Endodermal cell (in vitro differentiated cells): ENCODE measurements at places on chromosomes 5 and 9.

GRCh38 chr9:113526841-113527240 lies 63.3 kb downstream of the RGS3 start:
- no peak for DNase-seq

DNA sequence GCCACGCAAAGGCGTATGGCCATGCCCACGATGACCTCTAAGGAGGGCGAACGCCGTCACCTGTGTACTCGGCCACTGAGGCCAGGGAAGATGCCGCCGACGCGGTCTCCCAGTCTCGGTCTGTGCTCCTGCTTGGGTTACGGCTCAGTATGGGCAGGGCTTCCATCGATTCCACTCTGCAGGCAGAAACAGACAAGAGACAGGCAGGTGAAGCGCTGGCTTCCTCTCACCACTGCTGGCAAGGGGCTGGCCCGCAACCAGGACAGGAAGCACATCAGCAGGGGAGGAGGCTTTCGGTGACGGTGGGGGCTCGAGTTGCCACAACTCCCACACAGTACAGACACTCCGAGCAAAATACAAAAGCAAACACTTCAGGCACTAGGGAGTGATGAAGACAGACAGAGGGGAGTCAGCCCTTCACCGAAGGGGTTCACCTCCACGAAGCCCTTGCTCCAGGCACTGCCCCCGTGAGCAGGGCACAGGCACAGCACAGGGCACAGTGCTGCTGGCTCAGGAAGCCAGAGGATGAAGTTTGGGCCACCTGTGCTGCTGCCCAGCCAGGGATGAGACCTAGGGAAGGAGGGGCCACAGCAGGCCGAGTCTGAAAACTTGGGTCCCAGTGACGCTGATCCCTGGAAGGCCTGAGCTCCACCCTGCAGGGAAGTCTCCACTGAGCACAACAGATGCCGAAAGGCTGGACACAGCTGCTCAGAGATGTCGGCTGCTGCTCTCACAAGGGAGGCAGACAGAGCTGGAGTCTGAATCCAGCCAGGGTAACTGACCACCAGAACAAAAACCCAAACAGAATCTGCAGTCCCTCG lies 91.3 kb downstream of the CAMSAP1 start:
- peak; percentile 43 for DNase-seq

DNA sequence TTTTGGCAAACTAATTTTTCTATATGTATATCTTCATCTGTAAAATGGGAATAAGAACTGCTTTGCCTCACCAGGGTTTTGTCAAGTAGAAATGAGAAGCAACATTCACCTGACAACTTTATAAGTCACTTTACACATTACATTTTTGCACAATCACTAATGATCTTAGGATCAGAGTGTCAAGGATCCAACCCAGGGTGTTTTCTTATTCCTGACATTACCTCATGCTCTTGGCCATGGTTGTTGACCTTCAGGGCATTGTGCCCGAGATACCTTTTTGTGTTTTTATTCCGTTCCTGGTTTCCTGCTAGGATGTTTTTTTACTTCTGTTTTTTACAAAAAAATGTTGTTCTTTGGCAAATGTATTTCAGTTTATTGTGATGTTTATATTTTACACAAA lies 22.2 kb upstream of the RASA1 start:
- no peak for DNase-seq

- no peak for DNase-seq
Measured at GRCh38 chr9:99197124-99197630, 24.6 kb downstream of the ALG2 start.

GRCh38 chr5:146516151-146516475 lies at the start of gene GPR151:
Gene GPR151 (minus strand): TSS chr5:146516190. CDS start chr5:146516113, 77 bp downstream.
- DNase-seq, result no peak

GRCh38 chr5:67120032-67120431 lies 76.6 kb downstream of the CD180 start:
- DNase-seq, result no peak

DNA sequence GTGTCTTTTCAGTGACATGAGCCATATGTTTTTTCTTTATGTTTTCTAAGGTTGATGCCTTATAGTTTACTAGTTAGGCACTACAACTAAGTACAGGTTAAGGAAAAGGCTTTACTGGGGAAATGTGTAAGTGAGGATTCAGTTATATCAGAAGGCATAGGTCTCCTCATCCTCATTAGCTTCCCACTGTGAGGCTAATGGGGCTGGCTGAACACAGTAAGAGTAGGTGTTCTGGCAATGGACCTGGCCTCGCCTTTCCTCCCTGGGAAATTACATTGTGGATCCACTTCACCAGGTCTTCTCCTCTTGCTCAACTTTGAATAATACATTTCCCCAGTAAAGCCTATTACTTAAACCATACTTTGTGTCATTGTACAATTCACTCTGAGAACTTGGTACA lies 225.5 kb downstream of the PTPRD start:
- peak; percentile 46 for DNase-seq

DNA sequence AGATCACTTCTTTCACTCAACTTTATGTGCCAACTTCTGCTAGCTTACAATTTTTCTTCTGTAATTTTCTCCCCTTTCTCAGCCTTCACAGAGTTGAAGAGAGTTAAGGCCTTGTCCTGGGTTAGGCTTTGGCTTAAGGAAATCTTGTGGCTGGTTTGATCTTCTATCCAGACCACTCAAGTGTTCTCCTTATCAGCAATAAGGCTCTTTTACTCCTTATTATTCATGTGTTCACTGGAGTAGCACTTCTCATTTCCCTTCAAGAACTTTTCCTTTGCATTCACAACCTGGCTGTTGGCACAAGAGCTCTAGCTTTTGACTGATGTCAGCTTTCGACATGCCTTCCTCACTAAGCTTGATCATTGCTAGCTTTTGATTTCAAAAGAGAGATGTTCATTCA lies 86.9 kb upstream of the ALDH1B1 start:
- DNase-seq, result no peak

DNA sequence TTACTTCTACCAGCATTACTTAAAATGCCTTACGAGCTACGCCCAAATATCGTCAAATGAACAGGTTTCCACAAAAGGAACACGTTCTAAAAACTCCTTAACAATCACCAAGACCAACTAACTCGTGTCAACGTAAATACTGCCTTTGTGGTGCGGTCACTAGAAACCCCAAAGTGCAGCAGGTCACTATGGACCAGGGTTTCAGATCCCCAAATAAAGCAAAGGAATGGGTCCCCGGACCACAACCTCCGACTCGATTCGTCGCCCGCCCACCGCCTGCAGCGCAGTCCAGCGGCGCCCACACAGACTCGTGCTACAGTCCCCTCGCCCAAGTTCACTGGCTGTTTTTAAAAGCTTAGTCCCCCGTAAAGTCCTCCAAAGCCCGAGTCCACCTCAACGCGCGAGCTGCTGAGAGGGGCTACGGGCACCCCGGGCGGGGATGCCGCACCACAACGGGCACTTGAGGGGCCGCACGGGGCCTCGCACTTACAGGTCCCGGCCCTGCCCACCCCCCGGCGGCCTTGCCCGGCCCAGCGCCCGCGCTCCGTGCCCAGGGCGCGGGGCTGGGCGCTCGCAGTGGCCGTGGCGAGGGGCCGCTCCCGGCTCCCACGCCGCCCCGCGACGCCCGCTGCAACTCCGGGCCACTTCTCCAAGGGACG lies 1.1 kb downstream of the NFIB start:
- DNase-seq, result peak; percentile 80

GRCh38 chr5:111488353-111488752 lies 24.0 kb downstream of the STARD4 start:
- no peak for DNase-seq

- no peak for DNase-seq
Measured at GRCh38 chr5:59792983-59793585, 100.4 kb downstream of the PDE4D start.

DNA sequence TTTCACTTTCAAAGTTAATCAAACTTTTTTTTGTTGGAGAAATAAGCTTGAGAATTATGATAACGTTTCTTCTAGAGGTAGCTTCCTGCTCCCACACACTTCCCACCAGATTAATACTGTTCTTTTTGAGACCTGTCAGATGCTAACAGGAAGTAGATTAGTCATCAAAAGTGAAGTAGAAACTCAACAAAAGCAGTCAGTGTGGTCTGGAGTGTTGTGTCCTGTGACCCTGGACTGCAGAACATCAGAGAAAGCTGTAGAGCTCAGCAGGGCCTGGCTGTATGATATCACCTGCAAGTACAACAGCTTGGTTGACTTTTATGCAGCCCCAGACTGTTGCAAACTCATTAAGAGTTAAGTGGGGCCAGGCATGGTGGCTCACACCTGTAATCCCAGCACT lies 495.7 kb upstream of the CYLC2 start:
- DNase-seq, result no peak

GRCh38 chr5:79256563-79256962 lies 20.6 kb downstream of the JMY start:
- no peak for DNase-seq

DNA sequence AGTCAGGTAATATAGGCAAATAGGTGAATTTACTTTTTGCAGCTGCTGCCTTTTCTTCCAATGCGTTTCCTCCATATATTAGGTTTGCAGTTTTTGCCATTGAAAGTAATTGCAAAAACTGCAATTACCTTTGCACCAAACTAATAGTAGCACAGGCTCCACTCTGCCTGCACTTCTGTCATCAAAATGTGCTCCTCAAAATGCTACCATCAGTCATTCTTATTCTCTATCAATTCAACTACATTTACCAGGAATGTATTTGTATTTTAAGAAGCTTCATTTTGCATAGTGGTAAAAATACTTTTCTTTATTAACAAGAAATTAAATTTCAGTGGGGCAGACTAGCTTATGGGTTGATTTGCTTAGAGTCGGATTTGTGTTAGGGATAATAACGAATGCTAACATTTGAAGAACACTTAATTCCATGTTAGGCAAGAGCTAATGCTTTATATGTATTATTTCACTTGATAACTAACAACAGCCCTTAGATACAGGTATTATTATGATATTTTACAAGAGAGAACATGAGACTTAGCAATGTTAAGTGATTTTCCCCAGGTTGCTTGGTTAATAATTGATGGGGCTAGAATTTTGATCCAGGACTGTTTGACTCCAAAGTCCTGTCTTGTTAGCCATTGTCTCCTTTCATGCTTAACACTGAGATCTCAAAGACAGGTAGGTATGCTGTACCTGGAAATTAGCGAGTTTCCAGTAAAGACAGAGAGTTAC lies 300.4 kb downstream of the MAN2A1 start:
- no peak for DNase-seq

DNA sequence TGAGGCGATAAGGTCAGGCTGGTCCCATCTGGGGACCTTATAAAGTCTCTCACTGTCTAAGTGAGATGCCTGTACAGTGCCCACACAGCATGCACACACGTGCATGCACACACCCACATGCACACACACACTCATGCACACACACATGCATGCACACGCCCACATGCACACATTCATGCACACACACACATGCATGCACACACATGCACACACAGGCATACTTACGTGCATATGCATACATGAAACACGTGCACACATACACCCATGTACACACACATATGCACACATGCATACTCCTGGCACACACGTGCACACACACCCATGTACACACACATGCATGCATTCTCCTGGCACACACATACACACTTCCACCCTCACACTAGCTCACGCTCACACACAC lies 12.2 kb downstream of the COL23A1 start:
- DNase-seq, result peak; percentile 49

GRCh38 chr5:71706906-71707305 lies 12.2 kb upstream of the CARTPT start:
- DNase-seq, result no peak

GRCh38 chr5:84202136-84202535 lies 182.5 kb downstream of the EDIL3 start:
- no peak for DNase-seq

GRCh38 chr5:156475182-156476157 lies 148.5 kb downstream of the SGCD start:
- peak; percentile 86 for DNase-seq

GRCh38 chr9:93908591-93909241 lies 46.4 kb downstream of the BARX1 start:
- DNase-seq, result no peak

GRCh38 chr5:146213210-146213826 lies 9.9 kb downstream of the RBM27 start:
- no peak for DNase-seq

DNA sequence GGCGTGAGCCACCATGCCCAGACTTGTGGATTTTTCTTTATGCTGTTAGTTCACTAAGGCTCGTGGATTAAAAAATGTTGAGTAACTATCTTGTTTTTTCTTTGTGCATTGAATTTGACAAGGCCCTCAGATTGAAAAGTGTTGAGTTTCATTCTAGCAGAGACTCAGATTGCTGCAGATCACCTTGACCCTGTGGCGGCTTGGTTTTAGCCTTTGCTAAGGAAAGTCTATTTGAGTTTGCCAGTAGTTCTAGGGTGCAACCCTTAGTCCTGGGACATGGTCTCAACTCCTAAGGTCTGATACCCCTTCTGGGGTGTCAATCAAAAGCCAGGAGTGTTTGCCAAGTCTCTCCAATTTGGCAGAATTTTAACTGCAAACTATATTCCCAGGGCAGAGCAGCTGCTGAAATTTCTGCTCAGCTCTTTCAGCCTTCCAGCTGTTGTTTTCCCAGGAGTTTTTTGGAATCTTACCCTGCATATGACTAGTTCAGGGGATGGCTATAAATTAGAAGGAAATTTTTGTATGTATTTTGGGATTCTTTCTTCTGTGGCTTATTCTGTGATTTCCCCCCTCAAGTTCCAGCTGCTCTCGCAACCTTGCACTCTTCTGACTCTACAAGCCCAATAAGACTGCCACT lies 84.3 kb upstream of the HAND1 start:
- no peak for DNase-seq

DNA sequence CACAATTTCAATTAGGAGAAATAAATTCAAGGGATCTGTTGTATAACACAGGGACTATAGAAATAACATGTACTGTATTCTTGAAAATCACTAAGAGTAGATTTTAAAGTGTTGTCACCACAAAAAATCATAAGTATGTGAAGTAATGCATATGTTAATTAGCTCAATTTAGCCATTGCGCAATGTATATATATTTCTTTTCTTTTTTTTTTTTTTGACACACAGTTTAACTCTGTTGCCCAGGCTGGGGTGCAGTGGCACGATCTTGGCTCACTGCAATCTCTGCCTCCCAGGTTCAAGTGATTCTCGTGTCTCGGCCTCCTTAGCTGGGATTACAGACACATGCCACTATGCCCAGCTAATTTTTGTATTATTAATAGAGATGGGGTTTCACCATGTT lies 70.2 kb downstream of the XRCC4 start:
- no peak for DNase-seq

GRCh38 chr5:33401482-33402390 lies 39.0 kb upstream of the TARS1 start:
- no peak for DNase-seq

GRCh38 chr5:171834461-171834860 lies 48.8 kb downstream of the SMIM23 start:
- DNase-seq, result no peak

DNA sequence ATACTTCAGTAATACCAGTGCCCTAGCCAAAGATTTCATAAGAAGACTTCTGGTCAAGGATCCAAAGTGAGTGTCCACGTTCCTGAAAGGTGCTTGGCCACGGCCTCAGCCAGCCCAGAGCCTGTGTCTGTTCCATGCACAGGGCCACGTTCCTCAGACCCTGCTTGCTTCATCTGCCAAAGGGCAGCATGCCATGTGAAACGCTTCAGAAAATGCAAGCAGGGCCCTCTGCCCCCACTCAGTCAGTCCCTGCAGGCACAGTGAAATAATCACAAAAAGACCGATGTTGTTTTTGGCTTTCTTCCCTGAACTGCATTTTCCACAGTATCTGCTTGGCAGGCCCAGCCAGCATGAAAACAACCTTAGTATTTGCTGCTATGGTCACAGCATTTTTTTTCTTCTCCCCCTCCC lies 85.5 kb upstream of the CTSL start:
- no peak for DNase-seq

- DNase-seq, result peak; percentile 83
Measured at GRCh38 chr9:112112941-112113681, 62.0 kb downstream of the SUSD1 start.
